NCI-H1694 (cell line): ENCODE measurements at places on chromosomes 3 and 15.

DNA sequence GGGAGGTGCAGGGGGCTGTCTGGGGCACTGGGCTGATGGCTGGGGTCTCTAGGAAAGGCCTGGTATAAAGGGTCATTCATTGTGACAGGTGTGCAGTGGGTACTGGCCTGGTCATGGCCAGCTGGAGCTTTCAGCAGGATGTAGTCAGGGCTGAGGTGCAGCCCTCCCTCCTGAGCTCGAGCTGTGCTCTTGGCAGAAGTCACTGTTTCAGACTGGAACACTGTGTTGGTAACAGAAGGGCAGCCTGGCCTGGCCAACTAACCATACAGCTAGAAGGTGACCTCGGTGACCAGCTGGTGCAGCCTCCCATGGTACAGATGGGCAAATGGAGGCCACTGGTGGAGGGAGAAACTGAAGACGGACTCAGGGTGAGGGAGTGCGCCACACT, 34.4 kb upstream of the LCTL start:
- DNase-seq: no peak

GRCh38 chr3:30084971-30085403, 521.4 kb upstream of the TGFBR2 start:
- no peak for DNase-seq

GRCh38 chr15:79970624-79971434, at the start of gene BCL2A1:
Gene BCL2A1, minus strand, starts transcription at chr15:79971196. Its CDS starts 77 bp downstream, at chr15:79971119.
- no peak for DNase-seq

DNA sequence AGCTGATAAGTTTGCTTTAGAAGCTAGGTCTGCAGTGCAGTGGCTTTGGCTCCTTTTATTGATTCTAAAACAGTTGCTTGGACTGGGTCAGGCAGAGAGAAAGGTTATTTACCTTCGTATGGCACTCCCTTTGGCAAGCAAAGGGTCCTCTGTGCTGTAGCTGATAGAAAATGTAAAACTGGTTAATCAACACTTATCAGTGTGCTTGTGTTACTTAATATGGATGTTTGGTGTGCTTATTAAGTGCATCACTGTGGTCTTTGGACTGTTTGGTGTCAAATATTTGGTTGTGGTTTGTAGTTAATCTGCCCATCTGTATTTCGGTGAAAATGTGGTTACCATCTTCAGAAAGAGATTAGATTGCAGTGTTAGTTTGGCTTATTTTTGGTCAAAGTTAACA, 16.0 kb downstream of the UBE2E2 start:
- DNase-seq: no peak

- no peak for DNase-seq
Observed at GRCh38 chr3:58032186-58032585, 24.0 kb downstream of the FLNB start.

- no peak for DNase-seq
Observed at GRCh38 chr15:44710236-44711095, 657 bp downstream of the PATL2 start.

DNA sequence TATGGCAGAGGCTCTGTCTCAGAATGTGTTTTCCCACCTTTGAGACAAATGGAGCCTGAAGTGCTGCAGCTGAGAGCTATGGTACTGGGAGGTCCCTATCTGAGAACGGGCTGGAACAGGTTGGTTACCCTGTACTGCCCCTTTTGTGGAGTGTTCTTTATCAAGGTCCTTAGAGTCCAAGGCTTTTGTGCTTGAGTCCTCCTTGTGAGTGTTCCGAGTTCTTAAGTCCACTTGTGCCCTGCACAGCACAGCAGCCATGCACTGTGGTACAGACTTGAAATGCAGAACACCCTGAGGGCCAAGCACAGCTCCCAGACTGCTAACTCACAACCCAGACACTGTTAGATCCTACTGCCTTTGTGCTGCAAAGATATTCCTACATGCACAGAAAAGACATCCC, 67.8 kb downstream of the ARHGAP31 start:
- DNase-seq: no peak

DNA sequence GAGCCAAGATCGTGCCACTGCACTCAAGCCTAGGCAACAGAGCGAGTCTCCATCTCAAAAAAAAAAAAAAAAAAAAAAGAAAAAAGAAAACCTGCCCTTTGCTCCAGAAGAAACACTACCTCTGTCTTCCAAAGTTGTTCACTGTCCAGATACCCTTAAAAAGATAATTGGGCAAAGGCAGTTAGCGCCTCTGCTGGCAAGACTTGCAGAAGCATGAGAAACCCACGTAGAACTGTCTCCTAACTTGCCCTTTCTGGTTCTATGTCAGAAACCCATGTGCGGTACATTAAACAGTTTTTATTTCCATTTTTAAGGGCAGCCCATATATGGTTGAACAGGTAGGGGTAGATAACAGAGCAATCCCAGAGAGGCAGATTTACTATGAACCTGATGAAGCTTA, 1026.4 kb downstream of the ROBO2 start:
- DNase-seq: no peak

- no peak for DNase-seq
Observed at GRCh38 chr3:98731720-98732285, 31.3 kb upstream of the ST3GAL6 start.

DNA sequence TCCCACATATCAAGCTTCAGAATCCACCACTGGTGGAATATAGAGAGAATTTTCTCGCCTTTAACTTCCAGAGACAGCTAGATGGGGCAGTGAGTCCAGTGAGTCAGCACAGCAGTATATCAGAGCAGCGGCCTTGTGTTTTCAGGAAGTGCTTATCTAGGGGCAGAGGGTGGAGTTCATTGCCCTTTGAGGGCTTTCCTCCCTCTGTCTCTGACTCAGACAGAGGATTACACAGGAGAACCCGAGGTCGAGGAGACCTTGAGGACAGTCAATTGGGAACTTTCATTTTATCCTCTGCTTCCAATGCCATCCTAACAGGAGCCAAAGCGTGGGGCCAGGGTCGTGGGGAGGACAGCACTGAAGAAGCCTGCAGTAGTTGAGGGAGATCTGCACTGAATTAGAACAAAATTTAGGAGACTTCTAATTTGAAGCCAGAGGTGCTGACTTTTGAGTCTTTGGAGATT, 109.6 kb upstream of the UMPS start:
- no peak for DNase-seq

GRCh38 chr3:86867982-86868381, 123.0 kb downstream of the VGLL3 start:
- no peak for DNase-seq

DNA sequence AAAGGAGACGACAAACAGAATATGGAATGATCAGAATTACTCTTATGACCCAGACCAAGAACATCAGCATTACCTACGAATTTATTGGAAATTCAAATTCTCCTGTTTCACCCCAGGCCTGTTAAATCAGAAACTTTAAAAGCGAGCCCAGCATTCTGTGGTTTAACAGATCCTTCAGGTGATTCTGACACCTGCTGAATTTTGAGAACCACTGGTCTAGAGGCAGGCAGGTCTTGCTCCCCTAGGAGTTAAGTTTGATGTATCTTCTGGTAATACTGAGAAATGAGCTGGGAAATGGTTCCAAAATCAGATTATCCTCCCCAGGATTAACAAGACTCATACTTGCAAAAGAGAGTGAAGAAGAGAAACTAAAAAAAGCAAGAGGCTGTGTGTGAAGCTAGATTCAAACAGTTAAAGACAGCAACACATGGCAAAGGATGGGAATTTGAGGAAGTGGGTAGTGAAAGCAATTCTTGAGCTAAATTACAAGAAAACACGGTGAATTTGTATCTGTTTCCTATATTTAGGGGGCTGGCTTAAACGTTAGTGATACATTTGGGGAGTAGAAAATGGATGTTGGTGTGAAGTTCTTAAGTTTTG, 66.0 kb downstream of the FLNB start:
- DNase-seq: no peak

DNA sequence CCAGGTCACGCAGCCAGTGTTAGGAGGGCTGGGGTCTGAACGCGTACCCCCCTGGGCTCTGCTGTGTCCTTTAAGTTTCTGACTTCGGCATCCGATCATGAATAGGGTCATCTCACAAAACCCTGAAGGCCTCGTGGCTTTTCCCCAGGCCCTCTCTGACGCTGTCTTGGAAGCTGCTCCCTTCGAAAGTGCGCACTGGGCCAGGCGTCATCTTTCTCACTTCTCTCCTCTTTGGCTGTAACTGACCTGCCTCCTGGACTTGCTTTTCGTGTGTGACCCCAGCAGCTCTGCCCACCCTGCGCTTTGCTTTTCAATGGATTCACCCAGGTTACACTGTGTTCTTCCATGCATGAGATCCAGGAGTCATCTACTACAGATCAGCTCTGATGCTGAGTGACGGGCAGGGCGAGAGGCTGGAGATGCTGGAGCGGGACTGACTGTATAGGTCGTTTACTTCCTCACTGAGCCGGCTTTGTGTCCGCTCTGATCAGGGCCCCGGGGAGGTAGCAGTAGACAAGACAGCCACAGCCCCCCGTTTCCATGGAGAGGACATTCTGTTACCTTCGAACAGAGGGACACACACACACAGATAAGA, 45.0 kb upstream of the PCSK6 start:
- DNase-seq: no peak

GRCh38 chr3:132284781-132285619, 32.2 kb upstream of the ACP3 start:
- no peak for DNase-seq

DNA sequence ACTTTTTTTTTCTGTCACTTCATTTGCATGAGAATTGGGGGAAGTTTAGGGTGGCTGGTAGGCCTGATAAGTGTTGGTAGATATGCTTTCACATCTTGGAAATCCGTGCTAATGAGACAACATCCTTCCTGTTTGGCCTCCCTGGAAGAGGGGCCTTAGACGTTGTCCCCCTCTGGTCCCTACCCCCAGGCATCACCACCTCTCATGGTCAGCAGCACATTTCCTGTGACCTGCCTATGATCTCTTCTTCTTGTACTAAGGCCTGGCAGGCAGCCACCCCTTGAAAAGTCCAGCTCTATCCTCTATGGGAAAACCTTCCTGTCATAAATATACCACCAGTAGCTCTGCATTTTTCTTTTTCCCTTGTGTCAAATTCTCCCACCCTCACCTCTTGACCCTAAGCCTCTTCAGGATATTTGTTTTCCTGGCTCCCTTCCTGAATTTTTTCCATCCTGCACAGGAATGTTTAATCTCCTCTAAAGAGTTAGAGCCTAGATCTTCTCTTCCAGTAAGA, 107.8 kb downstream of the SNRK start:
- DNase-seq: no peak

DNA sequence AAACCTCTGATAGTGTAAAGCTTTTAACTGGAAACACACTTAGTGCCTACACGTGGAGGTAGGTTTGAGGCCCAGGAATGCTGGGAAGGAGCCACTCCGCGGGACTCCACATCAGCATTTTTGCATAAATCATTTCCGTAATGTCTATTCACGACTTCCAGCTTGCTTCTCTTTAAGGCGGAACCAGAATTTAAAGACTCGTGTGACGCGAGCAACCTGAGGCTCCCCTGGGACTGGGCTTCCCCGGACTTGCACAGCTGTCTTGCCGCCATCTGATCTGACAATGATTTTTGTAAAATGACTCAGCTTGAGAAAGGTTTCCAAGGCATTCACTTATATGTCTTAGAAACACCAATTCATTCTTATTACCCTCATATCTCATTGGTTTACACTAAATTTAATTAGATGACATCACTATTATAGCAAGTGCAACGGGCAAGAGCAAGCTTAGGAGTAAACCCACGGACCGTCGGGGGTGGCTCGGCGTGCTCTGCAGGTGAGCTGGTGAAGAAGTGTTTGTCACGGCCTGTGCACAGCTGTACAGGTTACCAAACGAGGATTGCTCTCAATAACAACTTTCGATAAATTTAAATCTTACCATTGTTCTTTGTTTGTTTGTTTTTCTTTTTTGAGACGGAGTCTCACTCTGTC, 95.2 kb downstream of the CHSY1 start:
- no peak for DNase-seq

DNA sequence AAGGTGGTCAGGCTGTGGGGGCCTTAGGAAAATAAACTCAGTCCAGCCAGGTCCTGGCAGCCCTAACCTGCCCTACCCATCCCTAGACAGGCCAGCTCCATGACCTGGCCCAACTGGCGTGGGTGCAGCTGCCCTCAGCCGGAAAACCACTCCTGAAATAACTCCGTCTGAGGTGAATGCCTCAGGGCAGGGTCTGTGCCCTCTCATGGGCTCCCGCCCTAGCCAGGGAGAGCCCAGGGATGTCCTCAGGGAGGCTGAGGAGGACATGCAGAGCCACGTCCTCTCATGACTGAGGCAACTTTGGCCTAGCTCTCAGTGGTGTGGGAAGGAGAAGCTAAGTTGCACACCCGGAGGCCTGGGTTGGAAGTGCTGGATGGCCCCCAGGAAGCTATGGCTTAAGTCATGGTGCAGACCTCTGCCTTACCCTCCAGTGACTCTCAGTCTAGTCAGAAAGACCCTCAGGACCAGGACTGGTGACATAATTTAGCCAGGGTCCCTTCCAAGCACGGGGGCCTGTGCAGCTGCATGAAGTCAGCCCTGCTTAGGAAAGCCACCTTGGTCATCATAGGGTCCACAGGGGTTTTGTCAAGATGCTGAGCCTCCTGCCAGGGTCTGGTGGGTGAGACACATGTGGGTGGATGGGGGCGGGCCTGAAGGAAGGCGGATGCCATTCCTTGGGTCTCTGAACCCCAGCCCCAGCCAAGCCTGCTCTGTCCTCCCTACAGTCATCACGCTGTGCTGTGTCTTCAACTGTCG, 7.4 kb downstream of the TMIE start:
- no peak for DNase-seq

DNA sequence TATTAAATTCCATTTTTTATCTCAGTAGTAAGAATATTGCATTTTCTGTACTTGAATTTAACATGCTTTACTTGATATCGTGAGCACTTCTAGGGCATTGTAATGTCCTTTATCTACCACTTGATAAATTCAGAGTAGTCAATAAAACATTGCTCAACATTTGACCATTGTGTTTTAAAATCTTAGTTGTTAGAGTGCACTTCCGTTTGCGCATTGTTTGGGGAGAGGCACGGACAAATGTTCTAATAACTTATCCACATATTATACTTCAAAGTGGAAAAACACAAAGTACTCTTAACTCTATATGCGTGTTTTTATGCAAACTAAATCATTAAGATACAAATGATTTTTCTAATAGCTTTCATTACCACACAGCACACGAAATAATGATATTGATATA, 419 bp downstream of the FAM227B start:
- no peak for DNase-seq

GRCh38 chr3:116188231-116188785, 257.0 kb downstream of the LSAMP start:
- DNase-seq: no peak

GRCh38 chr3:179731544-179731943, 78.7 kb downstream of the USP13 start:
- DNase-seq: no peak

DNA sequence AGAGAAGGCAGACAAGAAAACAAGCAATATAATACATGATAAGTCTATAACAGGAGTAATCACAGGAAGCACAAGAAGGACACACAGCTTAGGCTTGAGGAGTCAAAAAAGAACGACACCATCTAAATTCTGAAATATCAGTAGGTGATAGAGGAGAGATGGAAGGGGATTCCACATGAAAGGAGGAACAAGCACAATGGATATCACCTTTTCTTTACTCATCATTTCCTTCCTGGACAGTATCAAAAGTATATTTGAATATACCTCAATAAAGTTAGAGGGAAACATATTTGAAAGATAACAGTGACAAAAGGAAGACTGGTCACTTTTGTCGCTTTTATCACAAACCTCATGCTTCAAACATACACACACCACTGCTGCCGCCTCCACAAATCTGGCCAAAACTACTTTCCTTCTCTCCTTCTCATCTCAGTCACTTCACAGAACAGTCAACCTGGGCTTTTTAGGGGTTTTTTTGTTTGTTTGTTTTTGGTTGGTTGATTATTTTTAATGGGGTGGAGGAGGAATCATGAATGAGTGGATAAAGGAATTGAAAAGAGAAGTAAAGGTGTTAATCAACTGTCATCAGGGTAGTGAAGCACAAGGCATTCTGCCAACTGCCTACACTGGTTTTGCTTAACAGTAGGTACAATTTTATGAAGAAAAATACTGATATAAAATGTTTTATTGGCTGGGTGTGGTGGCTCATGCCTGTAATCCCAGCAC, 18.5 kb downstream of the DENND4A start:
- DNase-seq: no peak
